ENCODE measurements at places on chromosomes 5 and 9.
A peak's percentile ranks its signal among the peaks of the same experiment; 100 is the strongest.

DNA sequence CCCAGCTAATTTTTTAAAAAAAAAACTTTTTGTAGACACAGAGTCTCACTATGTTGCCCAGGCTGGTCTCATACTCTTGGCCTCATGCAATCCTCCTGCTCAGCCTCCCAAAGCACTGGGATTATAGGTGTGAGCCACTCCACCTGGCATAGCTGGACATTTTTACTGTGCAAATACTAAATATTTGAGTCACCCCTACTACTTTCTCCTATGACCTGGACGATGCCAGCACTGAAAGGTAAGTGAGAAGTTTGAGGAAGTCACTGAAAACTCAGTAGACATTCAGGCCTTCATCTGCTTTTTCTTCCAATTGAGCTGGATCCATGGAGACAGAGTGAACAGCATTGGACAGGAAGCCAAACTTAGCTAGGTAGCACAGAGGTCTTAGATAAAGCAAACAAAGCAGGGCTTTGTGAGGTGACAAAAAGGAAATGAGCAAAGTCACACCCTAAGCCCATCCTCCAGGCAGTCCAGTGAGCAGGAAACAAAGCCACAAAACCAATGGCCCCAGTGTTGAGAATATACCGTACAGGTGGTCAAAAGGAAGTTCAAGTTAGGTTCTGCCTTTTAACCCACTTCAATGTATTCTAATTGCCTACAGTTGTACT is 192.6 kb upstream of the RASA1 start:
- DNase-seq: no peak

- DNase-seq: no peak
Observed at GRCh38 chr5:2208239-2208544, 325.5 kb upstream of the IRX4 start.

- DNase-seq: peak; percentile 89
Observed at GRCh38 chr9:130860458-130861316, 25.6 kb downstream of the ABL1 start.

GRCh38 chr9:133876836-133877235 is 115.3 kb downstream of the VAV2 start:
- no peak for DNase-seq

DNA sequence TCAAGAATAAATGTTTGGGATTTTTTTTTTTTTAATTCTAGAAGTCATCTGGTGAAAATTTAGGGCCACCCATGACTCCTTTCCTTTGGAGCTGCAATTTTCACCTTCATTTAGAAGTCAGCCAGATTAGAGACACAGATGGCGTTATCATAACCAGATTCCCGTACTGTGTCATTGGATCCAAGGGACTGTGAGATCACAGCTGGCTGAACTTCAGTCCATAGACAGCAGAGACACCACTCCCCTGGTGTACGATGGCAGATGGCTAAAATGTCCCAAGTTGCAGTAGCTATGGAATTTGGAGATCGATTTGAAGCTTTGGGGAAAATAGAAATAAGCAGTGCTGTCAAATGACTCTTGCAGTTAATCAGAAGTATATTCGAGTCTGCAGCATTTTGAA is 216.3 kb downstream of the RFK start:
- DNase-seq: no peak

DNA sequence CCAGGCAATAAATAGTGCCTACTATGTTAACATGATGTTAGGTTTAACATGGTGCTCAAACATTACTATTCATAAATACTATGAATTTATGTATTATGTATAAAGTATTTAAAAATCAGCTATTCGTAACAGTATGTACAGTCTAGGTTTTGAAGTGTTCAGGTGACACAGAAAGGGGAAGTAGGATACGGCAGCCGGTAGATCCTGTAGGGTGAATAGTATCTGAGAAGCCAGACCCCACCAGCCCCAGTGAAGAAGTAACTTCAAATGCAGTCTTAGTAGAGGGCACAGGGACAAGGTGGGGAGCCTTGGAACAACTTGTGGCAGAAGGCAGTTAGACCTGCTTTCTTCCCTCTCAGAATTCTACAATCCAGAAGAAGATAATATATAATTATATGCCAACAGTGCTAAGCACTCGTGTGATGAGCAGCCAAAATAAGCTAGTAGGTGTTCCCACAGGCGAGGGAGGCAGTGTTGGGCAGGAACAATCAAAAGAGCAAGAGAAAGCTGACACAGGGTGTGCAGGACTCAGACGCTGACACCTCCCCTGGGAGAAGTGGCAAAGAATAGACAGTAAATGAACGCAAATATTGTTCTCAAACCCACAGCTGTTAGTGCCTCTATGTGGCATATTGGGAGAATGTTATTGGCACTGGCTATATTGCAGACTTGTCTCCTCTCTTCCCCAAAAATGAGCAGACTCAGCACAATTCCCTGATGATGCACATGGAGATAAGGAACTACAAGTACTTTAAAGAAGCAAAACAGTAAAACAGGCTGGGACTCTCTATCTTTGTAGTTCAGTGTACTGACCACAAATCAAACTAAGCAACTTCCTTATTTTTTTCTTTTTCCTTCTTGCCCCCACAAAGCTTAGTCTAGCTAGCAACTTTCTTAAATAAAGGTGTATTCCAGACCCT is 4.6 kb downstream of the ZNF367 start:
- DNase-seq: no peak

Data from urothelium cell line (cell line).